Activated T-cell treated with anti-CD3 and anti-CD28 coated beads, Interleukin-2, amount 50 U/mL, for 1 hour (primary cell): ENCODE measurements at places on chromosomes 11 and 22.

GRCh38 chr22:39474351-39475111 is 17.7 kb downstream of the MGAT3 start:
- no peak for DNase-seq

- DNase-seq: no peak
Measured at GRCh38 chr11:120270386-120270785, 30.4 kb downstream of the POU2F3 start.

DNA sequence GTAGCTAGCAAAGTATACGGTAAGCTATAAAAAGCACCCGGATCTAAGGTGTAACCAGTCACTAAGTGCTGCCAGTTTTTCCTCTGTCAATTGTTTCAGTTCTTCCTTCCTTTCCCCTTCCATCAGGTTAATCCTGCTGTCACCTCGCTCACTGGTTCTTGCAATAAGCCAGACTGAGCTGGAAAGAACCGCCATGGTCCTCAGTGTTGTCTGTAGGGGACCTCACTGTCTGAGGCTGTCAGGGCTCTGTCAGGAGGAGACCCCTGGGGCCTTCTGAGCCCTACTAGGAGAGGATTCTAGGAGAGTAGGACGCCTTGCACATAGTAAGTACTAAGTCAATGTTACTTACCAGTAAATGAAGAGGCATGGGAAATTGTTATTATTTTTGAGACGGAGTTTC is 1.4 kb upstream of the TBC1D22A start:
- no peak for DNase-seq

- DNase-seq: no peak
Measured at GRCh38 chr11:83033371-83033770, 38.3 kb downstream of the RAB30 start.

DNA sequence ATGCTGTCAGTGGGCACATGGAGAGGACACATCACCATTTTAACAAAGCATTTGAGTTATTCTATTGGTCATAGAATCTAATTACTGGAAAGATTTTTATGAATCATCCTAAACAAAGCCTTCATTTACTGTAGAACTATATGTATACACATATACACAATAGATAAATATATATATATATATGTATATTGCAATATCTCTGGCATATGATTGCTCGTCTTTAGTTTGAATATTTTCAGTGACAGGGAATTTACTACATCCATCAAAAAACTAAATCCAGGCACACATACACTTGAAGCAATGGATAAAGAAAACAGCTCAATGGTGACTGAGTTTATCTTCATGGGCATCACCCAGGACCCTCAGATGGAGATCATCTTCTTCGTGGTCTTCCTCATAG is at the start of gene OR5AR1:
TSS of gene OR5AR1 (plus strand) at position 301 of the 400 bp plus-strand sequence. CDS start at position 301, 0 bp downstream.
- DNase-seq: no peak

DNA sequence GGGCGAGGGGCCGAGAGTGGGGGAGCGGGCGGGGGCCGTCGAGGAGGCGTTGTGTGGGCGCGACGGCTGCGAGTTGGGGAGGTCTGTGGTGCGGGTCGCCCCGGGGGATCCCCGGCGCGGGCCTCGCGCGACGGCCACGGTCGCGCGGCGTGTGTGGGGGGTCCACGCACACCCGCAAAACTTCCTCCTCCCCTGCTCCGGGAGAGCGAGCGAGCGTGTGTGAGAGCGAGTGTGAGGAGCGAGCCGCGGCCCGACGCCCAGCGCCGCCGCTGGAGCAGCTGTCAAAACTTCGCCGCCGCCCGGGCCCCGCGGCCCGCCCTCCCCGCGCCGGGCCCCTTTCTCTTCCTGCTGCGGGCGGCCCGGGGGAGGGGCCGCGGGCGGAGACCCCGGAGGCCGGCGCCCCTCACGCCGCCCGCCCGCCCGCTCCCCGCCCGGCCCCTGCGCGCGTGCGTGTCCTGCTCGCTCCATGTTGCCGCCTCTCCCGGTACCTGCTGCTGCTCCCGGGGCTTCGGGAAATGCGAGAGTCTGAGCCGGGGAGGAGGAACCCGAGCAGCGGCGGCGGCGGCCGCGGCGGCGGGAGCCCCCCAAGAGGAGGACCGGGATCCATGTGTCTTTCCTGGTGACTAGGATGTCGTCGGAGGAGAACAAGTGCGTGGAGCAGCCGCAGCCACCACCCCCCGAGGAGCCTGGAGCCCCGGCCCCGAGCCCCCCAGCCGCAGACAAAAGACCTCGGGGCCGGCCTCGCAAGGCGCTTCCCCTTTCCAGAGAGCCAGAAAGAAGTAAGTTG is 9.0 kb upstream of the CCT8L2 start:
- no peak for DNase-seq

- DNase-seq: no peak
Measured at GRCh38 chr11:103948187-103948763, 88.2 kb upstream of the DDI1 start.

DNA sequence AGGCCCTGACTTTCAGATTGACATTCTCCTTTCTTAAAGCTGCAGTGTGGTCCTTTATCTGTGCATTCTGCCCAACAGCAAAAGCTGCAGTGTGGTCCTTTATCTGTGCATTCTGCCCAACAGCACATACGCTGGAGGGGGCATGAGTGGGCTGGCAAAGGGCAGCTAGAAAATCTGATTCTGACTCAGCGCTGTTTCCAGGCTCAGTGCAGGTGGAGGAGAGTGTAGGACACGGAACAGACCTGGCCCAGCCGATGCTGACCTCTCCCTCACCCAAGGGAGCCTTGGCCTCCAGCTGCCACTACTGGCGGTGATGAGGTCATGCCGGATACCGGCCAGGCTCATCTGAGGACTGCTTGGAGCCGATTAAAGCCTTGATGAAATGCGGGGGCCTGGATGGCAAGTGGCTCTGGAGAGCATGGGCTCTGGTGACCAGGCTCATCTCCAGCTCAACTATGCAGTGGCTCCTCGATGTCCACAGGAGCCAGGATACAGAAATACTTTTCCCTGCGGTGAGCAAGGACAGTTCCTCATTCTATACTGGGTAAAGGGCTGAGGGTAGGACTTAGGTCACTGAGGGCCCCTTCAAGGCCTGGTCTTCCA is 84.6 kb downstream of the CLPB start:
- no peak for DNase-seq

- DNase-seq: no peak
Measured at GRCh38 chr22:19167106-19167869, 11.2 kb downstream of the SLC25A1 start.

DNA sequence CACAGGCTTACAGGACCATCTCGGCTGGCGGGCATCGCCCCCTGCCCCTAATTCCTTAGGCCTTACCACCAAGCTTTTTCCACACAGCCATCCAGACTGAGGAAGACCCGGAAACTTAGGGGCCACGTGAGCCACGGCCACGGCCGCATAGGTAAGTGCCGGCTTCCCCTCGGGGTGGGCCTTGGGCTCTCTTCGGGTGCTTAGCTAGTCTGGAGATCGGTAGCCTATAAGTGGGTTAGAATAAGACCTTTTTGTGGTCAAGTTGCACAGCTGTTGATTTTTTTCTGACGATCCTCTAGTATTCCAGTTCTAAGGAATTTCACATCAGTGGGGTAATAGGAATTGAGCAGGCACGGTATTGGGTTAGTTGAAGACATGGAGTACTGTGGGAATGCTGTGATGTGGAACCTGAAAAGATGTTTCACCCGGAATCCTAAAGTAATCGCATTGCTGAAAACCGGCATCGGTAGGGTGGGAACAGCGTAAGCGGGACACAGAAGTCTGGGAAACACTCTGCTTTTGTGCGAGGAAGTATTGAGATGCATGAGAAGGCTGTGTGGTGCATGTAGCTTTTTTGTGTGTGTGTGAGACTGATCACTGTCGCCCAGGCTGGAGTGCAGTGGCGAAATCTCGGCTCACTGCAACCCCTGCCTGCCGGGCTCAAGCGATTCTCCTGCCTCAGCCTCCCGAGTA is 669 bp downstream of the RPL27A start:
- no peak for DNase-seq

DNA sequence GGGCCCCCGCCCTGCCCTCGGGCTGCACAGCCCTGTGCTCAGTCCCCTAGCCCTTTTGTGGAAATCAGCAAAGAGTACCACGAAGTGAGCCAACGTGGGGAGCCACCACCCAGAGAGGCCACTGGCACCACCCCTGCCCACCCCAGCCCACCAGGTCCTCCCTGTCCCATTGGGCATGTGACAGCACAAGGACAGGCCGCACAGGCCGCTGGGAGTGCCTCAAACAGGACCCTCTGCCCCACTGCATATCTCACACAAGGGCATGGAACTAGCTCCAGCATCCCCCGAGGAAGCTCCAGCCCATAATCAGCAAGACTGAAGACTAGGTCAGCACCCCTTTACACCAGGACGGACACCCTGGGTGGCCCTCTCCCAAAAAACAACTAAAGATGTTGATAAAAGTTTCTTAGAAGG is 29.7 kb downstream of the GNB1L start:
- no peak for DNase-seq

GRCh38 chr11:7436657-7437056 is 48.6 kb upstream of the OLFML1 start:
- DNase-seq: no peak

GRCh38 chr22:24416095-24416494 is 11.3 kb upstream of the ADORA2A start:
- no peak for DNase-seq

DNA sequence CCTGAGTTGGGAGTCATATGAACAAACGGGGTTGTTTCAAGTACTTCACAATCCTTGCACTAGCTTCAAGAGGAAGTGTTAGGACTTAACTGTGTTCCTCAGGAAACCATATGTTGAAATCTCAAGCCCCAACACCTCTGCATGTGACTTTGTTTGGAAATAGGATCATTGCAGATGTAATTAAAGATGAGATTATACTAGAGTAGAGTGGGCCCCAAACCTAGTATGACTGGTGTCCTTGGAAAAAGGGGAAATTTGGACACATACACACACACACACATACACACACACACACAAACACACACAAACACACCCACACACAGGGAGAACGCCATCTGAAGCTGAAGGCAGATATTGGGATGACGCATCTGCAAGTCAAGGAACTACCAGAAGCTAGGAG is 6.4 kb upstream of the CEP295 start:
- no peak for DNase-seq

DNA sequence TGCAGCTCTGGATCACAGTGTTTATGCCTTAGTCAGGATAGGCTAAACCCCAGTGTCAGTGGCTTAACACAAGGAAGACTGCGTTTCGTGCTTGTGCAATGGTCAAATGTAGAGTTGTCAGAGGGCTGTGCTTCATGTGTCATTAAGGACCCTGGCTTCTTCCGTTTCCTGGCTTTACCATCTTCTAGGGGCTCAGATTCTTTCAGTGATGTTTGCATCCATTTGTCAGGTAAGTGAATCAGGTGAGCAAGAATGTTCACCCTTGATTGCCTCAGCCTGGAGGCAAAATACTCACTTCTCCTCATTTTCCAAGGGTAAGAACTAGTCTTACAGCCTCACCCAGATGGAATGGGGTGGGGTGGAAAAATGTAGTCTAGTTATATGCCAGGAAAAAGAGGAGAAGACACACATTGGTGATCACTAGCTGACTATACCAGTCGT is 20.5 kb upstream of the AMOTL1 start:
- DNase-seq: no peak

- no peak for DNase-seq
Measured at GRCh38 chr11:134417871-134418840, 6.1 kb upstream of the B3GAT1 start.

DNA sequence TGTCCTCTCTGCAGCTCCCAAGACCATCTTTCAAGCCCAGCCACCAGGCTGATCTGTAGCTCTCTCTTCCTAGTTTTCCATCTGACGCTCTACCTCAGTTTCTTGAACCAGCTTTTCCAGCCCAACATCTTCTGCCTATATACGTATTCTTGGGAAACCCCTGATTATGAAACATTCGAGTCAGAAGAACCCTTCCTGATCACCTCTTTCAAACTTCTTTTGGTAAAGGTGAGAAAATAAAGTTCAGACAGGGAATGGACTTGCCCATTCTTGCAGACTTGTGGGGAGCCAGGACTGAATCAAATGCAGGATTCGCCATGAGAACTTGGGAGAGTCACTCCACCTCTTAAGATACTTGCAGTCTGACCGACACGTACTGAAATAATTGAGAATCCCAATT is 169.5 kb upstream of the NARS2 start:
- DNase-seq: no peak

- no peak for DNase-seq
Measured at GRCh38 chr11:19349340-19350025, 108.7 kb upstream of the E2F8 start.
